Occipital lobe (tissue), 3 donors: ENCODE measurements at places on chromosomes 16 and 17.
A peak's percentile ranks its signal among the peaks of the same experiment; 100 is the strongest.

DNA sequence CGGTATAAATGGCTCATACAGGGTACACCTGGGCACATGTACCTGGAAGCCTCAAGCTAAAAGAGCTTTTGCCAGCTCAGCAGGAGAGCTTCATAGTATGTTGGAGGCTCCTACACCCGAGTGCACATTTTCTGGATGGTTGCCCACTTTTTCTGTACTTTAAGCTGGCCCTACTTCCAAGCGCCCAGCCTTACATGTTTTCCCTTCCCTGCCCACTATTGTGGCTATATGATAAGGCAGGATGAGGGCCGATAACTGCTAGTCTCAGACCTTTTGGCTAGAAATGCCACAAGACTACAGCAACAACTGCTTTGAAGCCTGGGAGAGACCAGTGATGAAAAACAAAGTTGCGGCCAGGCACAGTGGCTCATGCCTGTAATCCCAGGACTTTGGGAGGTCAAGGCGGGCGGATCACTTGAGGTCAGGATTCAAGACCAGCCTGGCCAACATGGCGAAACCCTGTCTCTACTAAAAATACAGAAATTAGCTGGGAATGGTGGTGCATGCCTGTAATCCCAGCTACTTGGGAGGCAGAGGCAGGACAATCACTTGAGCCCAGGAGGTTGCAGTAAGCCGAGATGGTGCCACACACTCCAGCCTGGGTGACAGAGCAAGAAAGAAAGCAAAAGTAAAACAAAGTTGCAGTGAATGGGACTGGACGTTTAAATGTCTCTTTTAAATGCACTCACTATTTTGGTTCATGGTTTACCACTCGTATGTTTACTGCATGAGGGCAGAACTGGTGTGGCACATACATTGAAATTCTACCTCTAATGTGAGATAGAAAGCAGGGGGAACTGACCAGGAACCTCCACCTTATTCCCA is 14.2 kb upstream of the MARCHF10 start:
- DNase-seq, result no peak

DNA sequence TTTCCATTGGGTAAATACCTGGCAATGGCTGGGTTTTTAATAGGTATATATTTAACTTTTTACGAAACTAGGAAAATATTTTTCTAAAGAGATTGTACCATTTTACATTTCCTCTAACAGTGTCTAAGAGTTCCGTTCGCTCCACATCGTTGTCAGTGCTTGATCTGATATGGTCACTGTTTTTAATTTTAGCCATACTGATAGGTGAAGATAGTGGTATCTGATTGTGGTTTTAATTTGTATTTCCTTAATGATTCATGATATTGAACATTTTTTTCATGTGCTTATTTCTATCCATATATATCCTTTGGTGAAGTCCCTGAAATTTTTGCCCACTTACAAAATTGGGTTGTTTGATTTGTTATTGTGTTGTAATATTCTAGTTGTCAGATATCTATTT is 117.7 kb downstream of the CHD9 start:
- DNase-seq, result no peak

GRCh38 chr17:27741971-27742575 is 58.3 kb downstream of the NOS2 start:
- DNase-seq, result no peak

DNA sequence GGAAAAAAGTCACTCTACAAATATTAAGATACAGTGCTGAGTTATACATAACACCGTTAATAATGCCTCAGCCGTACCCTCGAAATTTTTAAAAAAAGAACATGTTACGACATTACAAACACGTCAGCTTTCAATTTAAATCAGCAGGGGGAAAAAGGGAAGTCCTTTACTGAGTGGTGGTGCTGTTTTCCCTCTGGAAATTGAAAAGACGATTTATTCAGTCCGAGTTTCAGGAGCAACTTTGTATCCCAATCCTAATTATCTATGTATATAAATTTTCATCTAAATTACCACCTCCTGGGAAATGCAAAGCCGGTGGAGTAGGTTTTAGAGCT is 1.3 kb downstream of the NETO2 start:
- DNase-seq, result no peak

DNA sequence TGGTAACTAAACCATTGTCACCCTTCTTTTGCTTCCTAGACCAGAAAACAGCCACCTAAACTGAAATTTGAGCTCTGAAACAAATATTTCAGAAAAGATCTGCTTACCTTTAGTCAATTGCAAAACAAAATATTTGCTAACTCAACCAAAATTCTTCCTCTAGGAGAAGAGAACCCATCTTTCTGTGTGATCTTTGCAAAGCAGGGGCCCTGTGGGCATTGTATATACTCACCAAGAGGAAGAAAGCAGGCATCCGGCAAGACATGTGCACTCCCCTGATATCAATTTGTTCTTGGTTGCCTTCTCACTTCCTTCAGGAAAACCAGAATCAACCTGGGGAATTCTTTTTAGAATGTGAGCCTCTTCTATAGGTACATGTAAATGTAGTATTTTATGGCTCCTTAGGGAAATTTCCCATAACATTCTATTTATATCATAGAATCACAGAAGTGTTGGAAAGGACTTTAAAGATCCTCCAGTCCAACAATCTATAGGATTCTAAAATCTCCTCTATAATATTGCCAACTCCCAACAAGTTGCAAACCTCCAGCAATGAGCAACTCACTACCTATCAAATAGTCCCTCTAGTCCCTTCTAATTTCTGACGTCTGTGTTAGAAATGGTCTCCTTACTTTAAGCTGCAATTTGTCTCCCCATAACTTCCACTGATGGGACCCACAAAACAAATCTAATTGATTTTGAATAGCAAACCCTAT is 966 bp downstream of the SLFN14 start:
- DNase-seq, result no peak

DNA sequence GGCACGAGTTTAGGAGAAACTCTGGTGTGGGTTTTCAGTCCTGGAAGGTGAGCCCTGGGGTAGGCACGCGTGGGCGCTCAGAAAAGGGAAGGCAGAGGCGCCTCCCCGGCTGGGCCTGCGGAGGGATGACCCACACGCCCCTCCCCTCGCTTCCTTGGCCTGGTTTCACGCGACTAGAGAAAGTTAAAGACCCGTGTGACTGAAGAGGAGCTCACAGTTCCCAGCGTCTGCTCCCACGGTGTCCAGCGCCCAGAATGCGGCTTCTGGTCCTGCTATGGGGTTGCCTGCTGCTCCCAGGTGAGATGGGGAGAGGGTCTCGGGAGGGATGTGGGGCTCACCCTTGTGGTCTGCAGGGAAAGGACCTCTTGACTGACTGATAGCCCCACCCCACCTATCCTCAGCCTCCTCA is at the start of gene CD300LG:
CD300LG (plus strand) TSS at position 214 of the 409 bp plus-strand sequence; CDS start at position 255, 41 bp downstream.
- no peak for DNase-seq

GRCh38 chr17:17971431-17972125 is 622 bp downstream of the TOM1L2 start:
- DNase-seq, result peak; percentile 16

GRCh38 chr17:49920030-49920769 is 48.8 kb upstream of the DLX4 start:
- no peak for DNase-seq

DNA sequence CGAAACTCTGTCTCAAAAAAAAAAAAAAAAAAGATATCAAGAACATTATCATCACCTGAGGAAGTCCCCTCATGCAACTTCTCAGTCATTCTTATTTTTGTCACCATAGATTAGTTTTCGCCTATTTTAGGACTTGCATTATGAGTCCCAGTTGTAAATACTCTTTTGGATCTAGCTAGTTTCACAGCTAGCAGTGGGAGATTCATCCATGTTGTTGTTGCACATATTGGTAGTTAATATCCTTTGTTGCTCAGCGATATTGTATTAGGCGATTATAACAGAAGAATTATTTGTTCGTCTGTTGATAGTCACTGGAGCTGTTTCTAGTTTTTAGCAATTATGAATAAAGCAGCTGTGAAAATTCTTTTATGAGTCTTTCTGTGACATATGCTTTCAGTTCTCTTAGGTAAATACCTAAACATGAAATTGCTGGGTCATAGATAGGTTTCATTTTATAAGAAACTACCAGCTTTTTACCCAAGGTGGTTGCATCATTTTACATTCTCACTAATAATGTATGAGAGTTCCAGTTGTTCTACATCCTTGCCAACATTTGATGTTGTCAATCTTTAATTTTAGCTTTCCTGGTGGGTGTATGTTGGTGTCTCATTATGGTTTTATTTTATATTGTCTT is 40.7 kb upstream of the MAP3K14 start:
- no peak for DNase-seq

DNA sequence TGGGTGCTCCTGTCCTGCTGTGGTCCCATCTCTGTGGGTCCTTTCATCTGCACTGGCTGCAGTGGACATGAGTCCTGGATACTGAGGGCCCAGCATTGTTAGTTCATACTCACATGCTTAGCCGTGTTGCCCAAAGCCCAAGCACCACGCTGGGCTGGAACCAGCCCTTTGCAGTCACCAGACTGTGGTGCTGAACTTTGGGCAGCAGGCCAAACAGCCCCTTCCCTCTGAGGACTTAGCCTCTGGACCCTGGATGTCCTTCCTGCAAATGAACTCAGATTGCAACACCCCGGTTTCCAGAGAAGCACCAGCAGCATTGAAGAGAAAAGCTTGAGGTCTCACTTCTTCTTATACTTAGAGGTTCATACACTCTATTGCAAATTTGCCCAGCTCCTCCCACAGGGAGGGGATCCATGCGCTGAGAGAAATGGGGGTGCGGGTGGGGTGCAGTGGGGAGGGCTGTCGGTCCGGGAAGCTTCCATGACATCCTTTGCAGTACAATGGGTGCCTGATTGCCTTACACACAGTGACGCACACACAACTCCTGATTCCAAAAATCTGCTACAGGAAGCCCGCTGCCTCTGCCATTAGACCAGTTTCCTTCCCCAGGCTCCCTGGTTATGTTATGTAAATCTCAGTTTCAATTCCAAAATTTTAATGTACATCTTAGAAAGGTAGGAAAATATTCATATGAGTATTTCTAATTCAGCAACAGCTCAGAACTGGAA is 65.8 kb downstream of the RGS9 start:
- no peak for DNase-seq

DNA sequence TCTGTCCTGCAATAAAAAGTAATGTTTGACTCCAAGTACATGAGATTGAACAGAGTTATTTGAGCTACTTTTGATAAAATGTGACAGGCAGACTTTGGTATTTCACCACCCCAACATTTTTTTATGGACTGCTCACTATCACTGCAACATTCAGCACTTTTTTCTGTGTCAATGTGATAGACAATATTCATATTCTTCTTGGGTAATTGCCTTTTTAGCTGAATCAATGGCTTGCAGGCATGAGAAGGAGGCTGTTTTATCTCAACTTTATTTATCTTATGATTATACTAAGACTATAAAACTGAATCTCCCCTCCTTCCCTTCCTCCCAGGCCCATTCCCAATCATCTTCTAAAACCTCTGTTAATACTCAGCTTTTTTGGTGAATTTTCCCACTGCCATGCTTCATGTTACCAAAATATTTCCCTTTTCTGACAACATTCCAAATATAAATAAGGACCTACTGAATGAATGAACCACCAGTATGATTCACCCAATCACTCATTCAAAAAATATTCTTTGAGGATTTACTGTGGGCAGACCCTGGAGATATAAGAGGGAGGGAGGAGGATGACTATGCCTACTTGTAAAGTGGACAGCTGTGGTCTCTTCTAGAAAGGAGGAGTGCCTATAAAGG is 67.6 kb downstream of the CDH13 start:
- DNase-seq, result no peak

DNA sequence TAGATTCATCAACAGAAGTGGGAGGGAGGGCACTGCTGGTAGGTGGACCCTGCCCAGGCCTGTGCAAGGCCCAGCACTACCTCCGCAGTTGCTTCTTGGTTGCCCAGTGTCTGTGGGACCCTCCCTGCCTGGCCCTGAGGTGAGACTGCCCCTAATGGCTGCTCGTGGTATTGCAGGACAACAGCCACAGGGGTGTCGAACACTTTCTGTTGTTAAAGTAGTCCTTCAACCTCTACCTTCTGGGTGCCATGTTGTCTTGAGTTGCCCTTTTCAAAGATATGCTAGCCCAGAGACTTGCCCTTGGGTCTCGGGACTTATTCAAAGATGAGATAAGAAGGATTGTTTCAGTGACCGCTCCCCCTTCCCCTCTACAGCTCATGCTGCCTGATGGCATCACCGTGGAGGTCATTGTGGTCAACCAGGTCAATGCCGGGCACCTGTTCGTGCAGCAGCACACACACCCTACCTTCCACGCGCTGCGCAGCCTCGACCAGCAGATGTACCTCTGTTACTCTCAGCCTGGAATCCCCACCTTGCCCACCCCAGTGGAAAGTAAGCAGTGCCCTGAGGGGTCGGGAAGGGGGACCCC is 29.1 kb downstream of the AKAP1 start:
- DNase-seq, result no peak

GRCh38 chr16:58110571-58111301 is 18.4 kb downstream of the CFAP20 start:
- no peak for DNase-seq

GRCh38 chr17:17954079-17954478 is 18.1 kb downstream of the TOM1L2 start:
- no peak for DNase-seq

DNA sequence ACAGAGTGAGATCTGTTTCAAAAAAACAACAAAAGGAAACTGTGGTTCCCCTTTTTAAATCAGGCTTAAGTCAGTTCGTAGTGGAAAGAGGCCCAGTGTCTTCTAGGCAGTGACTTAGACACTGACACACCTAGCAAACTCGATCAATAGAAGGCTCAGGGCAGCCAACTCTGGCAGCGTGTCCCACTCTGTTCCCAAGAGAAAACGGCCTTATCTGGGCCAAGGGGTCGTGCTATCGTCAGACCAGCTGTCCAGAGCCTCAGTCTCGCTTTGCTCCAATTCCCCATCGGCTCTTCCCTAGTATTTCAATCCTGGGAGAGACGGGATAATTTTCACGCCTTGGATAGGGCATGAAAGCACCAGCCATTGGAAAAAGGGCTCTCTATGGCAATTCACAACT is 72.9 kb downstream of the SLC5A11 start:
- no peak for DNase-seq

DNA sequence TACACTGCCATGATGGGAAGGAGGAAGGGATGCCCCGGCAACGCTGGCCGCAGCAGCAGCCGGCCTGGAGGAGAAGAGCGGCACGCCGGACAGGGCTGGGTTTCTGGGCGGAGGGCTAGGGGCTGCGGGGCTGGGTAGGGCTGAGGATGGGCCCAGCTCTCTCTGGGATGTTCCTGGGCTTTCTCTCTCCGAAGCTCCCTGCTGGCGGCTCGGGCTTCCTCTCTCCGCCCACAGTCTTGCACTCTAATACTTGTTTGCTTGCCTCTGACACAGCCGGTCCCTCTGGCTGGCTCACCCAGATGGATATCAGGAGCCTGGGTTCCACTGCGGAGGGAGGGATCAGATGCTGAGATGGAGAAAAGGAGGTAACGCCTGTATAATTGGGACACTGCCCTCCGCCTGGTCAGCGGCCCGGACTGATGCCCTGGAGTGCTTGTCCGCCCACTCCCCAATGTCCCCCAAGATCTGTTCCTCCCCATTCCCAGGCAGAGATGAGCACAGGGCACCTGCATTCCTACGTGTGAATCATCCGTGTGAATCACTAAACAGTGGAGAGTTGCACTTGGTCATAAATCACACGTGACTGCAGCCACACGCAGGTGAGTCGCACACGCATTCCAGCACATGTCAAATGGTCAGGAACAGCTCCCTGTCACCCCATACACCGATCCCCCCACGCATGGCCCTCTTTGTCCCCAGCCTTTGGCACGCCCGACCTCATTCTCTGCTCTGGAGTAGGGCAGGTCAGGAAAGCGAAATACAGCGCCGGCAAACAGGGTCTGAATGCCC is at the start of gene ALOXE3:
ALOXE3 (minus strand) TSS at position 535 of the 789 bp plus-strand sequence; CDS start at position 11, 524 bp downstream.
- DNase-seq, result no peak
